ENCODE measurements at places on chromosomes 3 and 15.

GRCh38 chr3:182276512-182276911, 516.8 kb upstream of the ATP11B start:
- DNase-seq, result no peak

DNA sequence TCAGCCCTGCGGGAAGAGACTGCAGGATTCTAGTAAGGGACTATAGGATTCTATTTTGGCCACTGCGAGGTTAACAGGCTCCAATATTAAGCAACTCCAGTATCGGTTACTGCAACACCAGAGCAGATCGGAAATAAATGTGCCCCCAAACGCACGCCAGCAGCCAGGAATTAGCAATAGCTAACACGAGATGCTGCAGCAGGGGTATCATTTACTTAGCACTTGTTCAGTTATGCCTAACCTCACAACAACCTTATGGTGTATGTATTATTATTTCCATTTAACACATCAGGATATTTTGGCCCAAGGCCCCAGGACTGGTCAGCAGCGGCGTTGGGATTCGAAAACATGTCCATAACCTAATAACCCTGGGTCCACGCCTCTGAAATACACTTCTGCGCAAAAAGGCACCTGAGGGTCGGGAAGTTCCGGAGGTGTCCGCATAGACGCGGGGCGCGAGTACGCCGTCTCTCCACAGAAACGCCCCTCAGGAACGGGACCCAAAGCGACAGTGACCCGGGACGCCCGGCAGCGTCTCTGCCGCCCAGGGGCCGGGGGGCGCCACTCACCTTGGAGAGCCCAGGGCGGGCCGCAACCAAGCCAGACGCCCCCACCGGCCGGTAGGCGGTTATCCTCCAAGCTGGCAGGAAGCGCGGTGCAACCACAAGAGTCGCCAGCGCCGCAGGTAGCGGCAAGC, 681 bp downstream of the PIK3CB start:
- no peak for DNase-seq

DNA sequence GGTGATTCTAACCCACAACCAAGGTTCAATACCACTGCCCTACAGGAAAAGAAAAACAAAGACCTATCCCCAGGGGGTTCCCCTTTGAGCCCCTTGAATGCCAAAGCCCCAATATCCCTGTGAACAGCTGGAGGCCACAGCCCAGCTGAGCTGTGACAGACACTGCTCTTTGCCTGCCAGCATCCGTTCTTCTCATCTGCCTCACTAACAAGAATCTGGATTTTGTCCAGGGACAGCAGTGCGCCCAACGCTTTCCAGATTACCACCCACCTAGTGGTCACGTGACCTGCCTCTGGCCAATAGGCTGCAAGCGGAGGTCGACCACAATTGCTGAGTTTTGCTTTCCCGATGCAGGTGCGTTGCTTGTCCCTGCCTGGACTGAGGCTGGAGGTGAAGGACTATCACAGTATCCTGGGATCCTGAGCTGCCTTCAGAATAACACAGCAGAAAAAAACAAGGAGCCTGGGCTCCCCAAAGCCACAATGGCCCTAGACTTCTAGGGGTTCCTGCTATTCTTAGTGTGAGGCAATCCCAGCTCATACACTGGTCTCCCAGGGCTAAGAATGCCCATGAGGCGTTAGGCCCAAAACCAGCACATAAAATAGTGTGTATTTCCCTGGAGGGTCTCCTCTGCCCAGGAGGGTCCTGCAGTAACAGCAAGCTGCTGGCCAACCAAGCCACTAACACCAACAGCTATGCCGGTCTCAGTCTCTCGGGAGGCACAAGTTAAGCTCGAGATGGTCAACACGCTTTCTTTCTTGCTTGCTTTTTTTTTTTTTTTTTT, 13.8 kb downstream of the BDH1 start:
- DNase-seq, result no peak

GRCh38 chr15:42087460-42087859, 6.9 kb downstream of the PLA2G4D start:
- no peak for DNase-seq

DNA sequence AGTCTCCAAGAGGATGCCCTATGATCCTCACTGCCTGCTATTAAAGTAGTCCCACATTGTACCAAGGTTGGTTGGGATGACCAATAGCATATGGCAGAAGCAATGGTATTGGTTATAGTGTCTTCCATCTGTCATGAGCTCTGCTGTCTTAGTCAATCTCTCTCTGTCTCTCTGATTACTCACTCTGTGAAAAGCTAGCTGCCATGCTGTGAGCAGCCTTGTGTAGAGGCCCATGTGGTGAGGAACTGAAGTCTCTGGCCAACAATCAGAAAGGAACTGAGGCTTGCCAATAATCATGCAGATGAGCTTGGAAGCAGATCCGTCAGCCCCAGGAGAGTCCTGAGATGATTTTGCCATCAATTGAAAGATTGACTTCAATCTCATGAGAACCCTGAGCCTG, 60.3 kb upstream of the CFAP161 start:
- DNase-seq, result no peak

DNA sequence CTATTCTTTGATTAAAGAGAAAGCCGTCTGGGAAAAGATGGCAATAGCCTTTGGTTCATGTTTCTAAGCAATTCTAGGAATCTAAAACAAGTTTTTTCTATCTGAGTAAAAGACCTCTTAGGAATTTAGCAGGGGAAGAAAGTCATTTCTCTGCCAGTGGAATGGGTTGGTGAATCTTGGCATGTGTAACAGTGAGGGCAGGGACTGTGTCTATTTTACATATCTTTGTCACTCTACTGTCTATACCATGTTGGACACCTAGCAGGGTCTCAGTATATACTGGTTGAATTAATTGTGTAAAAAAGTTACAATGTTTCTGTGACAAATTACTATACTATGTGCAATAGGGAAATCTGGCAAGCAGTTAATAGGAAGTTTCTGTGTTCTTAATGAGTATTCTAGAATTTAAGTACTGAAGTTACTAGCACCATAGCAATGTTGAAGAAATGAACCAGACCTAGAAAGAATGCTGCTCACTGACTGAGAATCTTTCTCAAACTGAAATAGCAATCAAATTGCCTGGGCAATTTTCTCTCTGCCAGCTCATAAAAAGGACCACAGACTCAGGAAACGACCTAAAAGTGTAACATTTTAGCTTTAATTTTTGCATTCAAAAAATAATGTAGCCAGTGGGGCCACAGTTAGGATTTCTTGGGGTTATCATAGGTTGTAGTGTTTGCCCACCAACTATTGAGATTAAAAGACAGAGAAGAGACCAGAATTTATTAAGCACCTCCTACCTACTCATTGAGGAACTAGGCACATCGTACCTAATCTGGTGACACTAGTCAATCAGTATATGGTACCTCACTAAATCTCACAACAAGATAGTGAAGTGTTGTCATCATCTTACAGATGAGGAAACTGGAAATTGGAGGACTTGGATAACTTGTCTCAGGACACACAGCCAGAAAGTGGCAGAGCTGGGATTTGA, 56.2 kb upstream of the LEKR1 start:
- no peak for DNase-seq

DNA sequence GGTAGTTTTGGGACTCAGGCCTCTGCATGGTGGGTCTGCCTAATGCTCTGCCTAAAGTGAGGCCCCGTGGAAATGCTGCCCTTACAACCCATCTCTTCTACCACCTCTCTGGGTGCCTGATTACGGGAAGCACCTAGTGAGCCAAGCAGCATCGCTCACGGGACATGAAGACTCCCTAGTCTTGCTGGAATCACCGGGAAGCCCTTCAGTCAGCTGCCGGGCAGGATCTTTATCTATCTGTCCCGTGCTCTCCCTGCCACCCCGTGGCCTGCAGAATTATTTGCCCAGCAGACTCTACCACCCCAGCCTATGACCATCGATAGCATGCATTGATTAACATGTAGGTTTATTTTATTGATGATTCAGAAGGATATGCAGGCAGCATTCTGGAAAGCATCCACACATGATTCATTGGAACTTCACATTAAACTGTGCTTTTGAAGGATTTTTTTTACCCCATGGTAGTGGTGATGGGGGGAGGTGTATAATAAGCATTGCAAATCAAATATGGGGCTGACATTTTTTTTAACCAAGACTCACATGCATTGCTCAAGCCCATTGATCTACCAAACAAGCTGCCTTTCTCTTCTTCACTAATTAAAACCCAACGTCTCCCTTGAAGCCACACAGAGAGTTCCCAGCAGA, 63.1 kb downstream of the ATP2B2 start:
- no peak for DNase-seq

DNA sequence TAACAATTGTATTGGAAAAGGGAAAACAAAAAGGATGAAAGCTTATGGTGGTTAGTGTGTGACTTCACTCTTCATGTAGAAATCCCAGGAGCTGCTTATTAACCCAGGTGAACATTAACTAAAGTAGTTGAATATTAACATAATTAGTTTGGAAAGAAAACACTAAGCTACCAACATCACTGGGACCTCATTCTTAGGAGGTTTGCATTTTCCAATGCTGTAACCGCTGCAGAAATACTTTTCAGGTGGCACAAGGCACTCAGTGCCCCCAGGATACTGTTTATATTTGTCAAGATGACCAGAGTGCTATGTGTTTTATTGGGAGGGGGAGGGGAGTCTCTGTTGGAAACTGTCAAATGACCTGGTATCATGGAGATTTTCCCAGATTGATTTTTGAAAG, 25.9 kb upstream of the VILL start:
- DNase-seq, result no peak

DNA sequence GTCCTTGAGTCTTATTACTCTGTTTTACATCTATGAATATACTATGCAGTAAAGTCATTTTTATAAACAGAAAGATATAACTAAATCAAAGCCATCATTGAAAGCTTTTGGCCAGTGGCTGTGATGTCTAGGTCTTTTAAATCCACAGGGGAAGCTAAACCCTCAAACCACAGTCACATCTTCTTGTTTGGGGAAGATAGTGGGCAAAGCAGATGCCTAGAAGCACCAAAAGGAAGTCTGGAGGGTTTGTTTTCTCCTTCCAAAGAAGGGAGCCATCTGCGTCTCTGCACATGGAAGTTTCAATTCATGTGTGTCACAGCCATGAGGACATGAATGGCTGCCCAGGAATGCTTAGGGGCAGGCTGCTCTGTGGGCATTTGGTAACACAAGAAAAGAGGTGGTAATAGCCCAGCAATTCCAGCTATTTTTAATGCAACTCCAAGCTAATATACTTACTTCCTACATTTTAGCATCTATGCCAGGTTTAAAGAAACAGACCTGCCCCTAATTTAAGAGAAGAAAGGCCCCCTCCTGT, 322.2 kb downstream of the SLC9A9 start:
- DNase-seq, result no peak

GRCh38 chr3:18982920-18983319, 165.4 kb upstream of the KCNH8 start:
- no peak for DNase-seq

- no peak for DNase-seq
Measured at GRCh38 chr3:171809861-171810628, at the start of gene PLD1. TSS of gene PLD1 (minus strand) at chr3:171810483. CDS start at chr3:171738051, 72,432 bp downstream.

DNA sequence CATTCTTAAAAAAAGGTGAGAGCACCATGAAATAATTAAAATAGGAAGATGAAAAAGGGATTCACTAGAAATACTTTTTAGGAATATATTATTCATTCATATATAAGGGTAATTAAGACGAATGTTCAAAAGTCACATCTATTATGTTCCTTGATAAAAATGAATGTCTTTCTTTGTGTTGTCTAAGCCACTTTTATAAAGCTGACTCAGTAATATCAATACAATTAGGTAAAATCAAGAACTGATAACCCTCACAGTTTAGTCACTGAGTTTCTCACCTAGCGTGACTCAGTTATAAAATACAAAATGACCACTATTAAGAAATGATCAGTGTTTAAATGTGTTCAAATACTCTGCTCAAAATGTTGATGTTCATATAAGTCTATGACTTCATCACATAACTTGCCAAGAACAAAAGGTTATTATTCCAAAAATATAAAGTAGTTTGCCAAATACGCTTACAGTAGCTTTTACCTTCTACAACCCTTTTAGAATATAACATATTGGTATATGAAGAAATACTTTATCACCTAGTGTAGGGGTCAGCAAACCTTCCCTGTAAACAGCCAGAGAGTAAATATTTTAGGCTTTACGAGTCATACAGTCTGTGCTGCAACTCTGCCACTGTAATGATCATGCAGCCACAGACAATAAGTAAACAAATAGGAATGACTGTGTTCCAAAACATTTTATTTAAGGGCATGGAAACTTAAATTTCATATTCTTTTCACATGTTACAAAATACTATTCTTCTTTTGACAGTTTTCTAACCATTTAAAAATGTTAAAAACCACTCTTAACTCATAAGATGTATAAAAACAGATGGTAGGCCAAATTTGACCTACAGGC, 369.8 kb downstream of the TBC1D5 start:
- no peak for DNase-seq

- no peak for DNase-seq
Measured at GRCh38 chr15:77069521-77070121, 1.3 kb downstream of the TSPAN3 start.

GRCh38 chr3:137792626-137793271, 28.6 kb downstream of the SOX14 start:
- DNase-seq, result no peak

GRCh38 chr15:80382285-80382684, 21.9 kb upstream of the ARNT2 start:
- no peak for DNase-seq

DNA sequence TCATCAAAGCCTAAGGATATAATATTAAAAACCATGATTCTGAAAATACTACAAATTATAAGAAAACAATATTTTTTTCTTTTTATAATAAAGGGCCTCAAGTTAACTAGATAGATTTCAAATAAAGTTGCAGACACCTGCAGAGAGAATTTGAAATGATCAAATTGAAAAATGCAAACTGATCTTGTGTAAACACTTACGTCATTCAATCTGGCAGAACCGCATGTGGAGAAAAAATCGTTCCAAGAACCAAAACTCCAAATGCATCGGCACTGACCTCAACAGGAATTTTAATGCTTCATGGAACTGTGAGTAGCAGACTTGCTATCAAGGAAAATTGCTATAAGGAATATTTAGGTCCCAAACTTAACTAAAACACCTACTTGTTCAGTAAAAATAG, 17.2 kb downstream of the CPA3 start:
- no peak for DNase-seq

DNA sequence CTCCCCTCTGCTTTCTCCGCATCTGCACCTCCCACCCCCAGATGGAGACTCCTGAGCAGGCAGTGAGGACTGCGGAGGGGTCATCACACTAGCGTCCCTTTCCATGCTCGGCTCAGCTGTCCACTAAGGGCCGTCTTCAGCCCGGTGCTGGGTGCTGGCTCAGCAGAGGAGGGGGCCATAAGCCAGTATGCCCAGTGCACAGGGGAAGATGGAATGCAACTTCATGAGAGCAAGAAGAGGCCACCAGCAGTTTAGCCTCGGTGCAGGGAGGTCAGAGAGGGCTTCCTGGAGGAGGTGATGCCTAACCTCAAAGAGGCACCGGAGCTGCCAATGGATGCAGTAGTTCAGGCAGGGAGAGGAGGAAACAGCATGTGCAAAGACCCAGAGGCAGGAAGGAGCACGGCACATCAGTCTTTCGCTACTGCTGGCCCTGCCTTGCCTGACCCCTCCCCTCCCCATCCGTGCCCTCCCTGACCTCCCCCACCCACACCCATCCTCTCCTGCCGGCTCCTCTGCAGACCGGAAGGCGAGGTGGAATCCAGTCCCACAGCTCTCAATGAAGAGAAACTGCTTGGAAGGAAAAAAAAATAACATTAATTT, 15.2 kb upstream of the PLXND1 start:
- DNase-seq, result no peak
